ENCODE measurements at places on chromosomes 7 and 10.

- DNase-seq: no peak
These were observed 256.2 kb downstream of the PAXIP1 start for GRCh38 chr7:154746571-154747360.

DNA sequence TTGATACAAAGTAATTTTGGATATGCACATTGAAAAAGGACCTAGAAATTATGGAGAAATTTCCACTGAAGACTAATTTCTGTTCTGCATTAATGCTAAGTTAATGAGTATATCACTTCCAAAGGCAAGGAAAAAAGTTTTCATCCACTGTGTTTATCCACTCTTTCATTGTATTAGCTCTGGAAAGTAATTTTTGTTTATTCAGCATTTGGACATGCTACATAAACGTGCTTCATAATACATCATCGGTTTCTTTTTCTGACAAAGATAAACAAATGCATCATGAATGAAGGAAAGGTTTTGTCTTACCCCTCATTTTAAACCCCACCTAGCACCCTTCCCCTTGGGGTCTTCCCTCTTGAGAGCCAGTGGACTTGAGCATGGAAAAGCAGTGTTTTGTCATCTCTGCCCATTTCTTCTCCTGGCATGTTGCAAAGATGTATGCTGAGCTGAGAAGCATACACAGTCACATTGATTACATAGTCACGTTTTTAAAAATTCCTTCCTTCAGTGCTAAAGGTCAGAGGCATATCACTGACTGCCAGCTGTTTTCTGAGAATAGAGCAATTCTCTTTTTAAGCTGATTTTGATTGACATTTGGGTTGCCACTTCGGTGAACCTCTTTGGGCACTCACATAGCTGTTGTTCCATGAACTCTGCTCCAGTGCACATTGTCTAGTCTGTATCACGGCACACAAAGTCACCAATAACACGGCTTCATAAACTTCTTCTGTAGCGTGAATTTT lies 65.9 kb upstream of the C7orf33 start:
- no peak for DNase-seq

- no peak for DNase-seq
These were observed 70.1 kb downstream of the CHCHD3 start for GRCh38 chr7:133011746-133012145.

DNA sequence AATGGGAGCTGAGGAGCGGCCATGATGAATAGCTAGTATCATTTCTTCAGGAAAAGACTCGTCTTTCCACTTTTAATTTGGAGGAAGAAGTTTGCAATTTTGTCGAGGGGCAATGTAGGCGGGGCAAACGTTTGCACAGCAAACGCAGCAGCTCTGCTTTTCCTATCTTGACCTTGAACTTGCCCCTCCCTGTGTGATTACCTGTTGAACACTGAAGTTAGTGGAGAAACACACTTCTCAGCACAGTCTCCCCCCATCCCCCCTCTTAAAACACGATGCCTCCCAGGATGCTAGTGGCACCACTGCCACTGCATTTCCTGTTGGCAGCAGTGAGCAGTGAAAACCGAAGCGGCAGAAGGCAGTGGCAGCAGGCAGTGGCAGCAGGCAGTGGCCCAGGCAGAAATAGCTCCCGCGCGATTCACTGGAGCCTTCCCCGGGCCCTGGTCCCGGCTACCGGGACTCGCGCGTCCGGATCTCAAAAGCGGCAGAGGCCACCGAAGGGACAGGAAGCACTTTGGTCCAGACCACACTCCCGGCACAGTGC lies at the start of gene EPDR1:
EPDR1 (plus strand) TSS at position 336 of the 544 bp plus-strand sequence. CDS start 300 bp downstream, outside the sequence.
- peak; percentile 19 for DNase-seq

DNA sequence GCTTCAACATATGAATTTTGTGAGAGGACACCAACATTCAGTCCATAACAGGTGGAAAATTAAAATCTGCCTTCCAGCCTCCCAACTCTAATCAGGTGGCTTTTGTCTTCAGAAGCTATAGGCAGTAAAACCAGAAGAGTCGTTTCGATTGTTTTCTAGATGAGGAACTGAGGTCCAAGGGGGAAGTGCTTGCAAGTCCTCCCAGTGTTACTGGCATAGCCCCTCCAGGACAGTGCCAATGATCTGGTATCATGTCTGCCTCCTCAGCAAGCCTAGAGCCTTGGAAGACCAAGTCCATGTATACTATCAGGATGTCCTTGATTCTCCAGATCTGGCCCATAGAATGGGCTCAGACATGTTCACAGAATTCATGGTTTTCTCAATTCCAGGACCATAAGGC lies 16.9 kb downstream of the CYP26A1 start:
- no peak for DNase-seq

DNA sequence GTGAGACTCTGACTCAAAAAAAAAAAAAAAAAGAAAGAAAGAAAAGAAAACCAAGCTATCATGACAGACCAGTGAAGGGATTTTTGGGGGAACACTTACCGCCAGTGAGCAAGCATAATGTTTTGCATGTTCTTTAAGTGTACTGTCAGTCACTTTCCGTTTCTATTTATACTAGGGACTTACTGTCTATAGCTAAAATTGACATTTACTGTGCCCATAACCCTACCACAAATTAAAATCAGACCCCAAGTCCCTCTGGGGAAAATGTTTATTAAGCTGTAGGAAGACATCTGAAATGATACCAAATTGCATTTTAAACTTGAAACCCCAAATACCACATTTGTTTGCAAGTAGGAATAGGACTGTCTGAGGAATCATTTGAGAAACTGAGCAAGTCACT lies 252.8 kb downstream of the TRIL start:
- no peak for DNase-seq

GRCh38 chr7:31082447-31082846 lies 30.3 kb downstream of the ADCYAP1R1 start:
- no peak for DNase-seq

Measured in effector memory CD8-positive, alpha-beta T cell (primary cell).